Thymus (tissue), 14 donors: ENCODE measurements at places on chromosomes 5 and 9. TPM values are rescaled to one million over a fixed set of nuclear protein-coding genes. Genes with fewer than 3 reads are reported as not detected.

DNA sequence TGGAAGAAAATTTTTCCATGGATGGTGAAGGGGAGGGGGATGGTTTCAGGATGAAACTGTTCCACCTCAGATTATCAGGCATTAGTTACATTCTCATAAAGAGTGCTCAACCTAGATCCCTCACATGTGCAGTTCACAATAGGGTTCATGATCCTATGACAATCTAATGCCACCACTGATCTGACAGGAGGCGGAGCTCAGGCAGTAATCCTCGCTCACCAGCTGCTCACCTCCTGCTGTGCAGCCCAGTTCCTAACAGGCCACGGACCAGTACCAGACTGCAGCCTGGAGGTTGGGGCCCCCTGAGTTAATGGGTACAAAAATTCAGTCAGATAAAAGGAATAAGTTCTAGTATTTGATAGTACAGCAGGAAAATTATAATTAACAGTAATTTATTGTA is 337.2 kb downstream of the NPR3 start:
- H3K4me3 ChIP-seq: no peak overlapping the region
- no peaks in the 10 kb centered on the region for H3K36me3 ChIP-seq
- H3K27me3 ChIP-seq: no peaks in the 10 kb centered on the region
- no peaks in the 10 kb centered on the region for H3K4me1 ChIP-seq
- no peak overlapping the region for H3K27ac ChIP-seq

DNA sequence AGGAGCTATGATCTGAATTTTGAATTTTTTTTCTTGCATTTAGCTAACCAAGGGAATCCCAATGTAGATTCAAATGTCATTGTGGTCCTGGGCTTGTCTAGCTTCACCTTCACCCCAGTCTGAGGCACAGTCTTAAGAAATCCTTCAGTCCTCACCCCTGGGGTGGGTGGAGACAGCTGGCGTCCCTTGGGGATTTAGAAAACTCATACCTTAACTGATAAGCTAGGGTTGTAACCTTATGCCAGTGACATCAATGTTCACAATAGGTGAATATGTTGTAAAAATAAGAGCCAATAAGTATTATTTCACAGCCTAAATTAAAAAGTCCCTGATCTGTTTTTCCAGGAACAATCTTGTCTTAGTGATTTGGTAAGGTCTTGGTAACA is 4.6 kb downstream of the ISOC1 start:
- DNase-seq: no peak
- H3K27ac ChIP-seq: no peak overlapping the region
- no peaks in the 10 kb centered on the region for H3K27me3 ChIP-seq
- no peak overlapping the region for H3K4me3 ChIP-seq
- H3K36me3 ChIP-seq: no peaks in the 10 kb centered on the region

GRCh38 chr5:122295138-122295537 is 16.9 kb upstream of the SNCAIP start:
- H3K27me3 ChIP-seq: no peaks in the 10 kb centered on the region
- no peaks in the 10 kb centered on the region for H3K4me1 ChIP-seq
- no peaks in the 10 kb centered on the region for H3K36me3 ChIP-seq
- no peak for DNase-seq
- no peak overlapping the region for H3K4me3 ChIP-seq

The SLC34A1 gene
- total RNA-seq: 0.05 TPM
